ENCODE measurements at places on chromosomes 4 and X. TPM values are rescaled to one million over a fixed set of nuclear protein-coding genes. Genes with fewer than 3 reads are reported as not detected.

The TEX13C gene
- total RNA-seq, result not detected

The ZNF732 gene
- 2.1 TPM for total RNA-seq

DNA sequence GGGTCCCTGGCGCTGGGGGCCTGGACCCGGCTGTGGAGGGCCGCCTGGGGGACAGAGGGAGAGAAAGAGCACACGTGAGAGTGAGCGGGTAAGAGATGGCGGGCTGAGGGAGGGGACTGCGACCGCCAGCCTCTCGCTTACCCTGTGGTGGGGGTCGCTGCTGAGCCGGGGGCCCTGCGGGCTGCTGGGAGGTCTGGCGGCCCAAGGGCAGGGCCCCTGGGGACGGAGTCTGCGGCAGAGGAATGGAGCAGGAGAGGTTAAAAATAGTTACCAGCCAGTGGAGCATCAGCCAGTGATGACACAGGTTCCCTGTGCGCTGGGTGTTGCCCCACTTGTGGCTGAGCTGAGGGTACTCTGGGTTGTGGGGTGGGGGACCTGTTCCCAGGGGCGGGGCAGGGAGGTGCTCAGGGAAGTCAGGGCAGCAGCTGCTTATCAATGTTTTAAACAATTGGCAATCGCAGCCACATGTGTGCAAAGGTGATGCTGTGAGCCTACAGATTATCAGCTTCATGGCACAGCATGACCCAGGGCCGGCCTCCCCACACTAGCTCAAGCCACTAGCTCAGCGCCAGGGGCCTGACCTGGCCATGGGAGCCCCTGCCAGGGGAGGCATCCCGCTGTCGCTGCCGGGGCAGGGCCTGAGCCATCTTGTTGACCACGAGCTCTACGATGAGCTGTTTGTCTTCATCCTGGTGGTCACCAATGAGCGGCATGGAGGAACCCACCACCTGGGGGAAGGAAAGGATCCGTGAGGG lies 7.5 kb upstream of the TIMP1 start:
- no peak for DNase-seq

GRCh38 chr4:16205298-16206164 lies 20.7 kb downstream of the TAPT1 start:
- DNase-seq, result no peak

- DNase-seq, result no peak
Measured at GRCh38 chr4:105613306-105613705, 60.9 kb downstream of the ARHGEF38 start.

GRCh38 chr4:3391422-3391821 lies 50.3 kb upstream of the HGFAC start:
- DNase-seq, result no peak

DNA sequence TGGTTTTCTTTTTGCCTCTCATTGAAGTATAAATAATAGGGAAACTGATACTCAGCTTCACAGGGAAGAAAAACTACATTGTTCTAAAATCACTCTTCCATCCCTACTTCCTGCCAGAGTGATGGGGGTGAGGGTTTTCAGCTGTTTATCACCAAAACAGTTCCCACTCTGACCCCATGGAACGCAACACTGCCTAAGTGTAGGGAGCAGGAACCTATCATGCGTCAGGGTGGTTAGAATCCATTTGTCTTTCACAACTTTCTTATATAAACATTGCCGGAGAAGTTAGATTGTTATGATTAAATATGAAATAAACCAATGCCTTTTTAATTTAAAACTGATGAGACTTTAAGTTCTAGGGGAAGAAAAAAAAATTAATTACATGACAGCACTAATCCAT lies 15.8 kb upstream of the MPC1L start:
- DNase-seq, result no peak

DNA sequence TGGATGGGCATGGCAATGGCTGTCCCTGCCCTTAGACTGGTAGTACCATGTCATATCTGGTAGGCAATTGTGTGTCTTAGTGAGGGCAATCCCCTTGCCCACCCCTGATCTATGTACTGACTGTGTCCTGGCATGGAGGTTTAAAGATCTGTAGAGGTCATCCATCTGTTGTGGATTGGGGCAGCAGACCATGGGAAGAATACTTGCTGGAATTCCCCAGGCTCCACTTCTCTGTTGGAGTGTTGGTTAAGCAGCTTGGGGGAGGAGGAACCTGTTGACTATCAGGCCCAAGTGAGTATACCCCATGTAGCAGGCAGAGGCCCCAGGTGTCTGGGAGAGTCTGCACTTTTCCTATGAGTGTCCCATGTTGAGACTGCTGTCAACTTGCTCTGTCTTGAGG lies 246.7 kb upstream of the DIPK2B start:
- no peak for DNase-seq

DNA sequence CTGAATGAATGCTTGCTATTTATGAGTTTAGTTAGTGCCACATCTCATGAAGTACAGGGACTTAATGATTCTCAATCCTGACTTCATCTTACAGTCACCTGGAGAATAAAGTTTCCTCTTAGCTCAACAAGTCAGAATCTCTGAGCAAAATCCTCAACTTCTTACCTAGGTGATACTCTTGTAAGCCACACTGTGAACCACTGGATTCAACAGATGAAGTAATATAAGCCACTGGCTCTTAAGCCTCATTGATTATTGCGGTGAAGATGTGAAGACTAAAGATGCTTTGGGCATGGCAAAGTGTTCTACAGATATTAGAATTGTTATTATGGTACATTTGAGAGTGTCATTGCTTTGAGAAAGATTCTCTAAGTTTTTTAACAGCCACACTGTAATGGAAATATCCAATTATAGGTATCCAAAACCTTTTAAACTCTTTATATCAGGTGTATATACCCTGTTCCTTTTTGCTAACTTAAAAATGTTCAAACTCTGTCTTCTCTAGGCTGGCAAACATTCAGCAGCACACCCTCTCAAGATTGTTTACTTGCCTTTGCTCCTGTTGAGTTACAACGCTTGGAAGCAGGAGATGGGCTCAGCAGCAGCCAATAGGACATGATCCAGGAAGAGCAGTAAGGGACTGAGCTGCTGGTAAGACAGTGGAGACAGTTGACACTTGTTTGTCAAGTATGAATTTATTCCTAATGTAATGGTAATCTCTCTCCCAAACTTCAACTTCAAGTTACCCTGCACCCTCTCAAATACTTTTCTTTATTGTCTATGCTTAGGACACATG lies 43.4 kb downstream of the TET2 start:
- DNase-seq, result no peak

- DNase-seq, result no peak
Measured at GRCh38 chr4:118284169-118284568, 68.6 kb downstream of the PRSS12 start.

GRCh38 chrX:22383988-22384387 lies 111.3 kb downstream of the CBLL2 start:
- DNase-seq, result no peak

GRCh38 chr4:83906561-83906960 lies 370.7 kb downstream of the GPAT3 start:
- DNase-seq, result no peak

DNA sequence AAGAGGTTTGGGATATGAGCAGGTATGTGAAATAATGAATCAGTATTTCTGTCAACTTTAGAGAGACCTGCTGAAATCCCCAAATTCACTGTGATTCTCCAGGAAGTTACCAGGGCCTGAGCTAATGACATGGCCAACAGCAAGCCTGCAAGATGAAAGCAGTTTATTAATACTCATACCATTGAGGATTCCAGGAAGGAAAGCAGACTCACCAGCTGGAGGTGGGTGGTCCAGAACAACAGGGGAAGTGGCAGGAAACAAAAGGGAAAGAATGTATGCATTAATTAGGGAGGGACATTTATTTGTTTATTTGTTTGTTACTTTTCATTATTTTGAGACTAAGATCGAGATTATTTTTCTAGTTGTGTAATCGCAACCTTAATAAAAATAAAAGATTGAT lies 196.6 kb upstream of the AGA start:
- no peak for DNase-seq

GRCh38 chrX:129773649-129774458 lies 5.9 kb upstream of the SASH3 start:
- no peak for DNase-seq

Measured in muscle of leg (tissue), 16 donors.